ENCODE measurements at places on chromosomes 5 and 9. TPM values are rescaled to one million over a fixed set of nuclear protein-coding genes. Genes with fewer than 3 reads are reported as not detected.

The BICD2 gene
- total RNA-seq, result 33.0 TPM

The LCN15 gene
- not detected for total RNA-seq

- H3K27me3 ChIP-seq, result no peaks in the 10 kb centered on the region
- H3K4me3 ChIP-seq, result no peak overlapping the region
- no peaks in the 10 kb centered on the region for H3K4me1 ChIP-seq
- no peak for DNase-seq
- H3K36me3 ChIP-seq, result no peaks in the 10 kb centered on the region
- H3K27ac ChIP-seq, result no peak overlapping the region
Observed at GRCh38 chr9:16668734-16669295, 201.7 kb downstream of the BNC2 start.

DNA sequence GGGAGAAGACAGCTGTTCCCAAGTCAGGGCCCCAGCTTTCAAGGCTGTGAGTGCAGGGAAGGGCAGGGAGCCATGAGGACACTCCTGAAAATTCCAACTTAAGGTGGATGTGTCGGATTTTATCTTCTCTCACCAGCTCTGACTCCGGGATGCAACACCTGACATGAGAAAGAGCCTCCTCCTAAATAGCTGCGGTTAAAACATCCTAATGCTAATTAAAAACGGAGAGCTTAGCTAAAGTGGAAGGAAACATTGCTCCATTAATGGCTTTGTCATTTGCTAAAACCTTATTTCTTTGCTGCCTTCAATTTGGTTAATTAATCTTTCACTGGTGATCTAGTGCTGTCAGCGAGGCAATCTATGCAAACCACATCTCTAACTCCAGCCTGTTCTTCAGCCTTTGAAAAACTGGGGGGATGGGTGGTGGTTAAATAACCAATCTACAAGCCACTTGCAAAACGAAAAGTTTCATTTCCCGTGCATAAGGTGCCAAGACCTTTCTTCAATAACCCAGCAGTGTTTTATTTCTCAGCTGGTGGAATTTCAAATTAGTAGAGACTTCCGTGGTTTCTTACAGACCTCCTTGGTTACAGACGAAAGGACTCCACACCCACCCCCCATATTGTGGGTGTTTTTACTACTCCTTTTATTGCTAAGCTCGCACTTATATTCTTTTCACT lies 379.6 kb downstream of the MLLT3 start:
- H3K4me3 ChIP-seq, result peak overlapping the region; percentile 52
- peak; percentile 5 for DNase-seq
- no peaks in the 10 kb centered on the region for H3K27me3 ChIP-seq
- no peaks in the 10 kb centered on the region for H3K36me3 ChIP-seq

- no peak overlapping the region for H3K4me3 ChIP-seq
- no peak for DNase-seq
- no peaks in the 10 kb centered on the region for H3K4me1 ChIP-seq
- H3K27ac ChIP-seq, result no peak overlapping the region
- H3K27me3 ChIP-seq, result peaks cover 57% of the 10 kb centered on the region
Observed at GRCh38 chr5:154609251-154609650, 131.2 kb upstream of the HAND1 start.

DNA sequence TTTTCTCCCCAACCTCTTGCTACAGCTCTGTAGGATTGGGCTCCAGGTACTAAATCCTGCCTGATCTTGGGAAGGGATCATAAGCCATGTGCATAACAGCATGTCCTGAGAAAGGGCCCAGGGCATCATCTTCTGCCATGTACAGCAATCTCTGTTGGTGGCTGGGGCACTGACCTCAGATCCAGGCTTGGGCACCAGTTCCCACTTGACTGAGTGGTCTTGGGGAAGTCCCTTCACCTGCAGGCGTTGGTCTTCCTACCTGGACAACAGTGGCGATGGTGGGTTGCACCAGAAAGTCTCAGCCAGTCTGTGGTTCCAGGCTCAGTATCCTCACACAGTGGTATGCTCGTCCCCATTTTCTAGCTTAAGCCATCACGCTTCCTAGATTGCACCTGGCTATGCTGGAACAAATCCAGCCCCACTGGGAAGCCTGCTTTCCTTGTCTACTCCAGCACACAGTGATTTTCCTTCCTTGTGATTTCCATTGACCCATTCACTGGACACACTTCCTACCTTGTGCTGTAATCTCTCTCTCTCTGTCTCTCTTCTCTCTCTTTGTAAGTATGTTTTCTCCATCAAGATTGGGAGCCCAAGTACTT lies 121.7 kb upstream of the PITX1 start:
- H3K4me3 ChIP-seq, result no peak overlapping the region
- no peaks in the 10 kb centered on the region for H3K36me3 ChIP-seq
- no peaks in the 10 kb centered on the region for H3K27me3 ChIP-seq
- no peak overlapping the region for H3K27ac ChIP-seq
- no peak for DNase-seq

DNA sequence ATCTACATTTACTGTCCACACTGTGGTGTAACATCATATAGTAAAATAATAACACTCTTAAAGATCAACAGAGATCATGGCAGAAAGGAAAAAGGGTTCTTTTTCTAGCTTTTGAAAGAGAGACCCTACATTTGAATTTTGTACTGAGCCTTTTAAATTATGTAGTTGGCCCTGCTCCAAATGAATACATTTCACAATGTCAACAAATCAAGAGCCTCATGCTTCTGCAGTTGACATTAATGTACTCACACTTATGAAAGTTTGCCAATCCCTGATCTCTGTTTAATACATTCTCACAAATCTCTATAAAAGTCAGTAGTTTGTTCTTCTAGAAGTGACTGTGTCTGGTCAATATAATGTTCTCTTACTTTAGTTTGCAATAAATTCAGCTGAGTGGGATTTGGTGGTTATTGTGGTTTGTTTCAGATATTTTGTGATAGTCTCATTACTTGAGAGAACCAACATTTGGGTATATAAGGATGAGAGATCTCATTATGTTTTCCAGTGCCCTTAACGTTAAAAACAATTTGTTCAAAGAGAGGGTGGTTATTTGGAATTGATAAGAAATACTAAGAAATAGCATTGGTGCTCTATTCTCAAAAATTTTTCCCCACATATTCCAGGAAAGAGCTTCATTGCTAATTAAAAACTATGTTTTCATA lies 277.8 kb upstream of the FTMT start:
- no peaks in the 10 kb centered on the region for H3K4me1 ChIP-seq
- H3K4me3 ChIP-seq, result no peak overlapping the region
- no peaks in the 10 kb centered on the region for H3K27me3 ChIP-seq
- DNase-seq, result no peak
- H3K36me3 ChIP-seq, result no peaks in the 10 kb centered on the region

The IFT74 gene
- total RNA-seq, result 10.2 TPM

- H3K4me1 ChIP-seq, result no peaks in the 10 kb centered on the region
- no peaks in the 10 kb centered on the region for H3K27me3 ChIP-seq
- no peak overlapping the region for H3K4me3 ChIP-seq
- no peak for DNase-seq
- H3K27ac ChIP-seq, result no peak overlapping the region
- H3K36me3 ChIP-seq, result no peaks in the 10 kb centered on the region
Observed at GRCh38 chr5:16784088-16784487, 152.0 kb downstream of the MYO10 start.

The PCDHGC5 gene
- total RNA-seq, result not detected

The FGF18 gene
- total RNA-seq, result 0.25 TPM

DNA sequence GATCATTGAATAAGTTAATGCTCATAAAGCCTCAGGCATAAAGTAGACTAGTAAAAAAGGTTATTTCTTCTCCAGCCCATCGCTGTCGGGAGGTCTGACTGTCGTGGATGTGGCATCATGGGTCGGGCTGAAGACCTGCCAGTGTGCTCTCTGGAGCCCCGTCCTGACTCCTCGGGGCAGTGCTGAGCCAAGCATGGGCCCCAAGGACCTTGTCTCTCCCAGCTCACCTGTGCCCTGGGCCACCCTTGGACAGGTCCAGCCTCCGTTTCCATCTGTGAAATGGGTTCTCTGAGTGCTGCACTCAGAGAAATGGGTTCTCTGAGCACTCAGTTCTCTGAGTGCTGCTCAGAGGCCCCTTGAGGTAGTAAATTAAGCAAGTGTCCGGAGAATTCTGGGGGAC lies 269.0 kb downstream of the GADD45G start:
- H3K27me3 ChIP-seq, result peaks cover 4% of the 10 kb centered on the region
- H3K36me3 ChIP-seq, result no peaks in the 10 kb centered on the region
- H3K4me3 ChIP-seq, result no peak overlapping the region
- DNase-seq, result no peak
- H3K4me1 ChIP-seq, result no peaks in the 10 kb centered on the region

DNA sequence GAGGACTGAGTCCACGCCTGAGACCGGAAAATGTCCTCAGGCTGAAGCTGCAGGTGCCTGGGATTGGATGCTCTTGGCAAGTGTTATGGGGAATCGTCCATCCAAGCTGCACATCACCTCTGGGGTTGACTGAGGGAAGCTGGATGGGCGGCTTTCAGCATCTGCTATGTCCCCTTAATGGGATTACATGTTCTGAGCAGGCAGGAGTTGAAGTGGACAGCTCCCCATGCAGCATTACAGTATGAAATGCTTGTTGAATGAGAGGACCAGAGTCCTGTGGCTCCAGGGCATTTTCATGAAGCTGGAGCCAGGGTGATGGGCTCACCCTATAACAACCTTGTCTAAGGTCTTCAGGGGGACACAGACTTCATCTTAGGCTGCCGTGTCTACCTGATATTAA lies 270.9 kb downstream of the HSPA4 start:
- H3K36me3 ChIP-seq, result no peaks in the 10 kb centered on the region
- no peak overlapping the region for H3K4me3 ChIP-seq
- H3K27me3 ChIP-seq, result peaks cover 26% of the 10 kb centered on the region
- peaks cover 11% of the 10 kb centered on the region for H3K4me1 ChIP-seq

DNA sequence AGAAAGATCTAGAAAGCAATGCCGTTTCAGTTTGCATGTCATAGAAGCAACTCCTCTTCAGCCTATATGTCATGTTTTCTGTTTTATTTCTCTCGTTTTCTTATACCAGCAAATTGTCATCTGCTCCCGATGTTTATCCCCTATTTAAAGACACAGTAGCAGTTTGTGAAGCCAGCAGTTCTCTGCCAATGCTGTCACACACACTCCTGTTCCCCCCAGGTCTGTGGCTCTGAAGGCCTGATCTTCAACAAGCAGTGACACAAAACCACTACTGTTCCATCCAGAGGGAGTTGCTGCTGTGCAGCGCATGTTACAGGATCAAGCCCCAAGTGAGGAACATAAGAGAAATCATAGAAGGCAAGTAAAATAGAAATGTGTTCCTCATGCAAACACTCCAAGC lies 364.1 kb upstream of the SLC30A5 start:
- peaks cover 9% of the 10 kb centered on the region for H3K4me1 ChIP-seq
- no peak overlapping the region for H3K4me3 ChIP-seq
- no peaks in the 10 kb centered on the region for H3K27me3 ChIP-seq
- no peak for DNase-seq
- H3K36me3 ChIP-seq, result no peaks in the 10 kb centered on the region
- no peak overlapping the region for H3K27ac ChIP-seq

- no peaks in the 10 kb centered on the region for H3K4me1 ChIP-seq
- H3K27ac ChIP-seq, result no peak overlapping the region
- DNase-seq, result no peak
- no peak overlapping the region for H3K4me3 ChIP-seq
- no peaks in the 10 kb centered on the region for H3K36me3 ChIP-seq
Observed at GRCh38 chr9:73011956-73012355, 59.1 kb upstream of the ALDH1A1 start.

The IRX1 gene
- total RNA-seq, result not detected

DNA sequence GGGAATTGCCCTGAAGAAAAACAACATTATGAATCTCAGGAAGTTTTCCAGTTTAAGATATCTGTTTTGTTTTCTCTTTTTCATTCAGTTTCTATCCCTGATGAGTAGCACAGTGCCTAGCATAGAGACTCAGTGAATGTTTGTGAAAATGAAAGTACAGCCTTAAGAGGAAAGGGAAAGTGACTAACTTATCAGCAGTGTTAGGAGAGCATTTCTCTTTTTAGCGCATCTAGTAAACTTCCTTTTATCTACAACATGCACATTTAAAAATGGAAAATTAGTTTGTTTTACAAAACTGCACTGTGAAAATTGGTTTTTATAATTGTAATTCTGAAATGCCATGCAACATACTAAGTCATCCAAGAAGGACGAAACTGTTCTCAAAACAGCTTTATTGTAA lies 110.8 kb downstream of the SMARCA2 start:
- H3K27me3 ChIP-seq, result no peaks in the 10 kb centered on the region
- no peak overlapping the region for H3K27ac ChIP-seq
- peaks cover 66% of the 10 kb centered on the region for H3K36me3 ChIP-seq
- no peak overlapping the region for H3K4me3 ChIP-seq

DNA sequence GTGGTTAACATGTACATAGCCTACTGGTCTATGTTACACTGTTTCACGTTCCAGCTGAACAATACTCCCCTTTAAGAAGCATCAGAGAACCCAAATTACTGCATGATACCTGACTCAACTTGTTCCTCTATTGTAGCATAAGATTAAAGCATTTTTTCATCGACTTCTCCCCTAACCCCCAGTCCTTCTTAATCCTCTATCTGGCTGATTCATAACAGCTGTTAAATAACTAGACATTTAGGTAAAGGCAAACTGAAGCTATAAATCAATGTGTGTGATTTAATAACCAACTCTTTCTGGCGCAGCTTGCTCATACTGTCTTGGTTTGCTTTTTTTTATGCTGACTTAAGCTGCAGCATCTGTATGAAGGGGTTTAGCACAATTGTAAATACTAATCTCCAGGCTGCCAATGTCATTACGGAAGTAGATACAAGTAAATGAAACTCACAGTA lies 94.2 kb upstream of the MTAP start:
- DNase-seq, result no peak
- H3K36me3 ChIP-seq, result no peaks in the 10 kb centered on the region
- no peak overlapping the region for H3K4me3 ChIP-seq
- no peaks in the 10 kb centered on the region for H3K4me1 ChIP-seq

The TRIM36 gene
- total RNA-seq, result not detected

DNA sequence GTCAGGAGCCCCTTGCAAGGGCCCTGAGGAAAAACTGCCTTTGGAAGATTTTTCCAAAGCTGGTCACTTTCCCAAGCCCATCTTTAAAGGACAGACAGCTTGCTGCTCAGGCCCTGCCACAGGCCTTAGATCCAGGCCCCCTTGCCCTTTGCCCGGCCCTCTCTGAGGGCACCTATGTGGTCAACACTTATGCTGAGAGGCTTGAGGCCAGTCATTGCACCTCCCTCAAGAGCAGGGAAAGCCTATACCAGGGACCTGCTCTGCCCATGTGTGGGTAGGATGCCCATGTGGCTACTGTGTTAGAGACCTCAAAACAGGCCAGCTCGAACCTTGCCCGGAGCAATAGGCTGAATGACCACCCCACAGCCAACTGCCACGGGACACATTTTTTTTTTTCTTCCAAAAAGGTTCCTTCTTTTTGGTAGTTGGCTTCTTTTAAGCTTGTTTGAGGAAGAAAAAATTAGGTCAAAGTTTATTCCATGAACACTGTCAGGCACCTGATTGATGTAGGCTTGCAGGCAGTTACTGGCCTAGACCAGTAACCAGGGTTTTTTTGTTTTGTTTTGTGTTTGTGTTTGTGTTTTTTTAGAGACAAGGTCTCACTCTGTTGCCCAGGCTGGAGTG lies 3.8 kb downstream of the TCF7 start:
- no peak for DNase-seq
- H3K27me3 ChIP-seq, result no peaks in the 10 kb centered on the region
- peaks cover 76% of the 10 kb centered on the region for H3K4me1 ChIP-seq
- peaks cover 70% of the 10 kb centered on the region for H3K36me3 ChIP-seq
- H3K4me3 ChIP-seq, result peak overlapping the region; percentile 91
- H3K27ac ChIP-seq, result peak overlapping the region; percentile 72

Measured in T-cell (primary cell).